B cell (primary cell): ENCODE measurements at places on chromosomes 3 and 15.
A peak's percentile ranks its signal among the peaks of the same experiment; 100 is the strongest.

- no peaks in the 10 kb centered on the region for H3K27me3 ChIP-seq
- peaks cover 9% of the 10 kb centered on the region for H3K36me3 ChIP-seq
- no peak for DNase-seq
- no peaks in the 10 kb centered on the region for H3K4me1 ChIP-seq
- H3K27ac ChIP-seq: no peak overlapping the region
- H3K4me3 ChIP-seq: no peak overlapping the region
Observed at GRCh38 chr15:56146756-56147155, 96.9 kb downstream of the RFX7 start.

GRCh38 chr3:123143669-123144411 is 57.9 kb upstream of the SEC22A start:
- H3K36me3 ChIP-seq: no peaks in the 10 kb centered on the region
- no peak overlapping the region for H3K4me3 ChIP-seq
- no peaks in the 10 kb centered on the region for H3K27me3 ChIP-seq
- no peaks in the 10 kb centered on the region for H3K4me1 ChIP-seq
- no peak overlapping the region for H3K27ac ChIP-seq

DNA sequence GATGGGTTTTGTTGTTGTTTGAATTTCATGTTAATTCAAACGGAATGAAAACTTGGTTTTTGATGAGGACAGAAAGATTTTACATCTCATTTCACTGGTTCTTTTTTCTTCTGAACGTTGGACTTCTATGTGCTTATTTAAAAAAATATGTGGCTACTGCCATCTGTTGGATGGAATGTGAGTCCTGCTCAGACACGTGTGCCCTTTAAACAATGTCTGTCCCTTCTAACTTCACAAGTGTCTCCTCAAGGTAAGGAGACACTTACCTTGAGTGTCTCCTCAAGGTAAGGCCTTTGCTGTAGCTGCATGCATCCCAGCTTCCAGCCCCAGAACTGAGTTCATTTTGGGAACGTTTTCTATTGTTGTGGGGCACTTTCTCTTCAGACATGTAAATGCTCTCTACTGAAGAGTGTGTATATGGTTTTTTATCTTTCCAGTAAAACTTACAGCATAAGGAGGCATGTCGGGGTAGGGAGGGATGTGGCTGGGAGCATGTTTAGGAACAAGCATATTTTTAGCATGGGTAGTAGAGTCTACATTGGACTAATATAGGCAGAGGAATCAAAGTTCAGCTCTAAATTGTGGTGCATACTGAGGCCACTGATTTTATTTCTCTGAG is 63.1 kb upstream of the UBE3A start:
- H3K4me1 ChIP-seq: no peaks in the 10 kb centered on the region
- no peaks in the 10 kb centered on the region for H3K36me3 ChIP-seq
- H3K27me3 ChIP-seq: no peaks in the 10 kb centered on the region
- H3K4me3 ChIP-seq: no peak overlapping the region

DNA sequence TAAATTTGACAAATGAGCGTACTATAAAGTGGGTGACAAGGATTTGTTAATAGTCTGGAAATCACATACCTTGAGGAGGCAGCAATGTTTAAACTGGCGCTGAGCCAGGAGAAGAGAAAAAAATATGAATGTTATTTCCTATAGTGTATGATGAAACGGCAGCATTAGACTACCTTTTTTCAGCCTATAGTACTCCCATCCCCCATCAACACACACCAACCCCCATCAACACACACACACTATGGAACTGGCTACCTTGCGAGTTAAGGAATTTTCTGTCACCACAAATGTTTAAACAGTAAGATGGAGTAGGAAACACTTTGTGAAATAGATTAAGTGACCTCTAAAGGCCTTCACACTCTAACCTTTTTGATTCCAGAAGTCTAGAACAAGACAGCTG is 46.8 kb upstream of the ZCWPW2 start:
- no peak overlapping the region for H3K27ac ChIP-seq
- H3K36me3 ChIP-seq: peaks cover 1% of the 10 kb centered on the region
- no peak for DNase-seq
- no peak overlapping the region for H3K4me3 ChIP-seq
- H3K27me3 ChIP-seq: no peaks in the 10 kb centered on the region
- no peaks in the 10 kb centered on the region for H3K4me1 ChIP-seq

DNA sequence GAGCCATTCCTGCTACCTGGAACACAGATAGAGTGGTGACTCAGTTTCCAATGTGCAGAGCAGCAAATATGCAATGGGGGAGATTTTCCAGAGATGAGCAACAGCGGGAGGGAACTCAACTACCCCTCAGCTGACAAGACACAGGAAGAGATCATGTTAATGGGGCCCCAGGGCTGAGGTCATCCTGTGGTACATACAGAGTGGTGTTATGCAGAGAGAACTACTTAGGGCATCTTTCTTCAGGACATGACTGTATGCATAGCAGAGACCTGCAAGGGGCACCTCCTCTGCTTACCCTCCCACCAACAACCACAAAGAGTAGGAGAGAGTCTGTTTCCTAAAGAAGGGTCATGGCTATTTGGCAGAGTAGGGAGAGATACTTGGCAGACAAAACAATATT is 6.8 kb upstream of the TBC1D5 start:
- peak overlapping the region; percentile 81 for H3K27ac ChIP-seq
- peaks cover 38% of the 10 kb centered on the region for H3K4me1 ChIP-seq
- no peak overlapping the region for H3K4me3 ChIP-seq
- H3K36me3 ChIP-seq: no peaks in the 10 kb centered on the region
- H3K27me3 ChIP-seq: no peaks in the 10 kb centered on the region
- DNase-seq: no peak

- H3K4me3 ChIP-seq: no peak overlapping the region
- H3K27ac ChIP-seq: no peak overlapping the region
- DNase-seq: no peak
- no peaks in the 10 kb centered on the region for H3K36me3 ChIP-seq
- no peaks in the 10 kb centered on the region for H3K27me3 ChIP-seq
- H3K4me1 ChIP-seq: no peaks in the 10 kb centered on the region
Observed at GRCh38 chr3:178386880-178387279, 149.4 kb upstream of the KCNMB2 start.

DNA sequence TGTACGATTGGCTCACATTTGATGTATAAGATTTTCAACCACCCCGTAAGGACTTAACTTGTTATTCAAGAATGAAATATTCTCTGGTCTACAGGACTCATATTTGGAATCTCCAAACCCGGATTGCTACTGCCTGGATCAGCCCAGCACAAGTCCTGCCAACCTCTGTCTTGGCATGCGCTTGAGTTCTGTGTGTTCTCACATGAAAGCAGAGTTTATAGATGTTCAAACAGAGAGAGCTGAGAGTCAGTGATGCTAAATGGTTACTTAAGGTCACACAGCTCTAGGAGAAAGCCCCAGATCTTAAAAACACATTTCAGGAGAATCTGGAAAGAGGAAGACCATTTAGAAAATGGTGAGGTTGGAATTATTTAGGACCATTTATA is 268.0 kb upstream of the TBL1XR1 start:
- no peak overlapping the region for H3K27ac ChIP-seq
- H3K4me1 ChIP-seq: no peaks in the 10 kb centered on the region
- no peaks in the 10 kb centered on the region for H3K36me3 ChIP-seq
- H3K4me3 ChIP-seq: no peak overlapping the region
- no peaks in the 10 kb centered on the region for H3K27me3 ChIP-seq

GRCh38 chr15:51062736-51063135 is 32.0 kb downstream of the TNFAIP8L3 start:
- no peaks in the 10 kb centered on the region for H3K4me1 ChIP-seq
- no peak overlapping the region for H3K4me3 ChIP-seq
- DNase-seq: no peak

GRCh38 chr3:55724821-55725220 is 237.7 kb upstream of the WNT5A start:
- H3K4me3 ChIP-seq: no peak overlapping the region
- H3K4me1 ChIP-seq: no peaks in the 10 kb centered on the region
- no peaks in the 10 kb centered on the region for H3K27me3 ChIP-seq
- no peaks in the 10 kb centered on the region for H3K36me3 ChIP-seq
